Daoy (cell line): ENCODE measurements at places on chromosomes 5 and 9. TPM values are rescaled to one million over a fixed set of nuclear protein-coding genes. Genes with fewer than 3 reads are reported as not detected.
A peak's percentile ranks its signal among the peaks of the same experiment; 100 is the strongest.

DNA sequence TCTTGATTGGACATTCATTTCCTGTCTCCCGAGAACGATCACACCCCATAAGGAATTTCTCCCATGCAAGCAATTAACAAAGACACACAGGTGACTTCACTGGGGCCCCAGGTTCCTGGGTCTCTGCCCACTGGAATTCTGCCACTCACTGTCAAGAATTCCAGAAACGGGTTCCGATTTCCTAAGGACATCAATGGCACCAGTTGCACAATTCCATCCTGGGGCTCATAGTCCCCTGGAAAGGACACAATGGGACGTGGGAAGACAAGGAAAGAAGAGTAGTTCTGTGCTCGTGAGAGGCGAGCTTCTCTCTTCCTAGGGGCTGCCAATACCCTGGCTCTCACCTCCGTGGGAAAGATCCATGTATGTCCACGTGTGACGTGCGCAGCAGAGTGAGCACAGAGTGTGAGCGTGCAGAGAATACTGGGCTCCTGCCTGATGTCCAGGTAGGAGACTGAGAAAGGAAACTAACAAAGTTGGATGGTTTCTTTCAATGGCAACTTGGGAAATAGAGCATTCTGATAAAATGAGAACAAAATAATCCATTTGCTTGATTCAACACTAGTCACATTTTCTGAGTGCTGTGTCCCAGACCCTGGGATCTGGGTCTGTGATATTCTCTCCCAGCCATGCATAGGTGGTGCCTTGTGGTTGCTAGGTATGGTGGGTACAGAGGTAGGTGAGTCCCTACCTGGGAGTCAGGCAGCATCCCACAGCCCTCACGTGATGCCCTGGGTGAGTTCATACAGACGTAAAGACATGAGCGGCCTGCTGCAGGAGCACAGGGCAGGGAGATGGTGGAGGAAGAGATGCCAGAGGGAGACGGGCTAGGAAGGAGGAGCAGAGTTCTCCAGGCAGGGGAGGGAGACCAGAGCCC, 159.8 kb downstream of the COL23A1 start:
- DNase-seq: no peak

DNA sequence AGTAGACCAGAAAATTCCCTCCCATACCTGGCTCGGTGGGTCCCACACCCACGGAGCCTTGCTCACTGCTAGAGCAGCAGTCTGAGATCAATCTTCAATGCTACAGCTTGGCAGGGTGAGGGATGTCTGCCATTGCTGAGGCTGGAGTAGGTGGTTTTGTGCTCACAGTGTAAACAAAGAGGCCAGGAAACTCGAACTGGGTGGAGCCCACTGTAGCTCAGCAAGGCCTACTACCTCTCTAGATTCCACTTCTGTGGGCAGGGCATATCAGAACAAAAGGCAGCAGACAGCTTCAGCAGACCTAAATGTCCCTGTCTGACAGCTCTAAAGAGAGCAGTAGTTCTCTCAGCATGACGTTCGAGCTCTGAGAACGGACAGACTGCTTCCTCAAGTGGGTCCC, 5.6 kb upstream of the GZMA start:
- DNase-seq: no peak

DNA sequence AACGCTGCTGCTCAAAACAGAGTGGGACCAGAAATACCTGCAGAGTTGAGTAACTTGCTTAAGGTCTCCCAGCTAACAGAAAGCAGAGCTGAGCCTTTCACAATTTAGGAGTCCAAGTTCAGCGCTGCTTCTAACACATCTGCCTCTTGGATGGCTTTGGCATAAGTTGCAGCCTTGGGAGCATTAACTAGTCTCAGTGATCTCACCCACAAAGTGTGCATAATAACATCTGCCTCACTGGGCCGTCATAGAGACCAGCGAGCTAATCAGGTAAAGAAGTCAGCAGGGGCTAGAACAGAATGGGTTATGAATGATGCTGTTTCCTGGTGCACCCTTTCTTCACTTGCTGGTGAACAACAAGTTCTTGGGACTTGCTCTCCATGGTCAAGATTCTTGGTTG, 36.5 kb downstream of the WWC1 start:
- peak; percentile 44 for DNase-seq

DNA sequence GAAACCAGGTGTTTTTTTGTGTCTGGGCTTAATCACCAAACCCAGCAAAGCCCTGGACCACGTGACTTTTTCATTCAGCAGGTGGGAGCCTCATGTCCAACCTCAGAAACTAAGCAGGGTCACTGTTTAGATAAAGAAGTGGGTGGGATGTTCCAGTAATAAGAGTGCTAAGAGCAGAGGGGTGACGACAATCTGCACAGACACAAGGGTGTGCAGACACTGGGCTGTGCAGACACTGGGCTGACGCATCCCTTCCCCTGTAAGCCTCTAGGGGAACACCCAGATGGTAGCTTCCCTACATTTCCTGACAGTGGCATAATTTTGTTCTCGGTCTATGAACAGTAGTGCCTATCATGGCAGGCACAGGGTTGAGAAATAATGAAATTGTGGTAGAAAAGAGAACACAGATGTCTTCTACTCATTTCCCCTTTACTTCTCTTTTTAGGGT, 85.1 kb downstream of the SAXO1 start:
- no peak for DNase-seq

C9orf152 gene
- total RNA-seq: not detected in 2 replicates

DNA sequence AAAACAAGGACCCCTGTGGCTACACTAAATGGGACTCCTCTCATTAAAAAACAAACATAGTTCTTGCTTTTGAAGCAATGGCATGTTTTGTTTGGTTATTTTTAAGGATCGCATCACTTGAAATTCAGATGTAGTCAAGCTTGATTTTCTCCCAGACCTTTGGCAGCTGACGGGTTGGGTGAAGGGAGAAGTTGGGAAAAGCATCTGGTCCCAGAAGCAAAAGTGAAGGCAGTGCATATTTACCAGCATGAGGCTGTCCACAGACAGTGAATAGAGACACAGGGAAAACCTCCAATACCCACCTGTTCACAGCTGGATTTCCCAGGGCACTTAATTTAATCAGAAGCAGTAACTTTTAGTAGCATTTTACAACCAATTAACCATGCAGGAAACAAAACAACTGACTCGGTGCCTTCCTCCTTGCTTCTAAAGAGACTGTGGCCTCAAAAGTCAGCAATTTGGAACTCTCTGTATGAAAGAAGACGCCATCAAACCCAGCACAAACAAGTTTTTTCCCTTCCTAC, 245.4 kb downstream of the EBF1 start:
- DNase-seq: no peak

- DNase-seq: no peak
Observed at GRCh38 chr5:18048449-18048848, 414.2 kb downstream of the TAF11L14 start.
